Endothelial cell of umbilical vein (primary cell): ENCODE measurements at places on chromosomes 2 and 18.
A peak's percentile ranks its signal among the peaks of the same experiment; 100 is the strongest.

DNA sequence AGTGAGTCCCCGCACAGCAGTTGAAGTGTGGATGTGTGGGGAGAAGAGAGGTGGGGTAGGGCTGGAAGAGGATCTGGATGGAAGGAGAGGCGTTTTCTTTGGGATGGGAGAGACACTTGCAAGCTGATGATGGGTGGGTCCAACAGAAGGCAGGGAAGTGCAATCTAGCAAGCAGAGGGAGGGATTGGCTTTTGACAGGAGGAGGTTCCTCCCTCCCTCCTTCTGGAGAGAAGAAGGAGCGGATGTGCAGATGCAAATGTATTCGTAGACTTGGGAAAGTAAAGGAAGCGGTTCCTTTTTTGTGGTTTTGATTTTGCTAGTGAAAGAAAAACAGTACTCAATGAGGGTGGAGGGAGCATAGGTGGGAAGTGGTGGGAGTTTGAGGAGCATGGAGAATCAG, 48.9 kb downstream of the LAMA3 start:
- no peaks in the 10 kb centered on the region for H3K27me3 ChIP-seq
- H3K4me3 ChIP-seq, result no peak overlapping the region
- peaks cover 5% of the 10 kb centered on the region for H3K4me1 ChIP-seq
- H3K36me3 ChIP-seq, result no peaks in the 10 kb centered on the region
- no peak overlapping the region for H3K27ac ChIP-seq

- no peak overlapping the region for H3K27ac ChIP-seq
- H3K36me3 ChIP-seq, result peaks cover 12% of the 10 kb centered on the region
- no peaks in the 10 kb centered on the region for H3K4me1 ChIP-seq
- DNase-seq, result no peak
- H3K4me3 ChIP-seq, result no peak overlapping the region
- H3K27me3 ChIP-seq, result no peaks in the 10 kb centered on the region
Measured at GRCh38 chr2:171832489-171832888, 61.6 kb downstream of the SLC25A12 start.

GRCh38 chr2:237998530-237998929, 31.7 kb downstream of the UBE2F start:
- H3K27me3 ChIP-seq, result no peaks in the 10 kb centered on the region
- no peaks in the 10 kb centered on the region for H3K4me1 ChIP-seq
- no peak overlapping the region for H3K27ac ChIP-seq
- DNase-seq, result peak; percentile 83
- no peak overlapping the region for H3K4me3 ChIP-seq

- H3K4me1 ChIP-seq, result no peaks in the 10 kb centered on the region
- H3K36me3 ChIP-seq, result no peaks in the 10 kb centered on the region
- no peak overlapping the region for H3K4me3 ChIP-seq
- no peak overlapping the region for H3K27ac ChIP-seq
- H3K27me3 ChIP-seq, result no peaks in the 10 kb centered on the region
Measured at GRCh38 chr2:106334802-106335201, 133.4 kb downstream of the RGPD3 start.

GRCh38 chr2:120737340-120738101, 1.9 kb downstream of the GLI2 start:
- peaks cover 90% of the 10 kb centered on the region for H3K27me3 ChIP-seq
- no peak for DNase-seq
- H3K4me3 ChIP-seq, result no peak overlapping the region
- no peaks in the 10 kb centered on the region for H3K36me3 ChIP-seq

DNA sequence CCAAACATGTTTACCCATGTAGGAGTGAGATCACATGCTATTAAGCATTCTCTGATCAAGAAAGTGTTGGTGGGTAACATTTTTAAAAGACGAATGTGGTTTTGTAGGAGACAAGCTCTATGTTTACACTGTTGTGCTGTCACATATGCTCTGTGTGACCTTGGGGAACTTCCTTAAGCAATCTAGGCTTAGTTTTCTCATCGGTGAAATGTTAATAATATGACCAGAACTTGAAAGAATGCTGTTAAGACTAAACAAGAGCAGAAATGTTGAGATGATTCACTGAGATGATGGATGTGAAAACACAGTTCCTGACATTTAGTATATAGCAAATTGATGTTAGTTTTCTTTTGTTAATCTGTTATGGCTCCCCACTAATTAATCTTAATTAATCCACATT, 860.9 kb upstream of the CNTNAP5 start:
- H3K36me3 ChIP-seq, result no peaks in the 10 kb centered on the region
- no peaks in the 10 kb centered on the region for H3K27me3 ChIP-seq
- H3K4me1 ChIP-seq, result no peaks in the 10 kb centered on the region
- H3K27ac ChIP-seq, result no peak overlapping the region
- DNase-seq, result no peak

- no peaks in the 10 kb centered on the region for H3K27me3 ChIP-seq
- H3K27ac ChIP-seq, result no peak overlapping the region
- DNase-seq, result no peak
- H3K4me1 ChIP-seq, result no peaks in the 10 kb centered on the region
- H3K36me3 ChIP-seq, result no peaks in the 10 kb centered on the region
Measured at GRCh38 chr2:33890686-33891085, 291.6 kb upstream of the FAM98A start.

- no peaks in the 10 kb centered on the region for H3K4me1 ChIP-seq
- no peaks in the 10 kb centered on the region for H3K36me3 ChIP-seq
- DNase-seq, result no peak
- H3K27me3 ChIP-seq, result no peaks in the 10 kb centered on the region
- no peak overlapping the region for H3K27ac ChIP-seq
Measured at GRCh38 chr2:79139423-79139822, 19.1 kb downstream of the REG1A start.

DNA sequence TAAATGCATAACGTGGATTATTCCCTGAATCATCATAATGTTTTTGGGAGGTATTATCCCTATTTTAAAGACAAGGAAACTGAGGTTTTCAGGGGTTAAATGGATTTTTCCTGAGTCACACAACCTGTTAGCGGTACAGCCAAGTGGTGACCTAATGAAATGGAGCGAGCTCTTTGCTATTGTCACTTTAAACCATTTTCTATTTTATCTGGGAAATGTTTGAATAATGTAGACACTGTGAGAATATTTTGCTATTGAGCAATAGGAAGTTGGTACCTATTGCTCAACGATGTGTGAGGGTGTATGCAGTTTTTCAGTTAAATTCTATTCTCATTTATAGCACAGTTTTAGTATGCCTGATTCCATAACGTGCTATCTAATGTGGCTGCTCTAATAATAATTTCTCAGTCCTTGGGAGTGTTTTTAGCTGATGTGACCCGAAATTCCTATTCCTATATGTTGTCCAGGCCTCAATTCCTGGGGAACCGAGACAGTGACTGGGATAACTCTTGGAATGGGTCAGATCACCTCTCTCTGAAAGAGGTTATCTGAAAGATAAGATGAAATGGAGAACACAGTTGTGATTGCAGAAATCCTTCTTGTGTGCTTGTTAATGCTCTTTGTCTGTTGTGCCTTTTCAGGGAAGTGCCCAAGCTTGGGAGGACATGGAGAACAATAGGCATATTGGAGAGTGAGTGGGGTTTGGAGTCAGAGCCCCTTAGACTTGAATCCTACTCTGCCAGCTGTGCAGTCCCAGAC, 38.4 kb downstream of the ABCB11 start:
- H3K36me3 ChIP-seq, result no peaks in the 10 kb centered on the region
- no peak overlapping the region for H3K4me3 ChIP-seq
- H3K27ac ChIP-seq, result peak overlapping the region; percentile 90
- no peaks in the 10 kb centered on the region for H3K27me3 ChIP-seq
- H3K4me1 ChIP-seq, result peaks cover 63% of the 10 kb centered on the region
